Adipocyte (in vitro differentiated cells): ENCODE measurements at places on chromosomes 11 and 22.

DNA sequence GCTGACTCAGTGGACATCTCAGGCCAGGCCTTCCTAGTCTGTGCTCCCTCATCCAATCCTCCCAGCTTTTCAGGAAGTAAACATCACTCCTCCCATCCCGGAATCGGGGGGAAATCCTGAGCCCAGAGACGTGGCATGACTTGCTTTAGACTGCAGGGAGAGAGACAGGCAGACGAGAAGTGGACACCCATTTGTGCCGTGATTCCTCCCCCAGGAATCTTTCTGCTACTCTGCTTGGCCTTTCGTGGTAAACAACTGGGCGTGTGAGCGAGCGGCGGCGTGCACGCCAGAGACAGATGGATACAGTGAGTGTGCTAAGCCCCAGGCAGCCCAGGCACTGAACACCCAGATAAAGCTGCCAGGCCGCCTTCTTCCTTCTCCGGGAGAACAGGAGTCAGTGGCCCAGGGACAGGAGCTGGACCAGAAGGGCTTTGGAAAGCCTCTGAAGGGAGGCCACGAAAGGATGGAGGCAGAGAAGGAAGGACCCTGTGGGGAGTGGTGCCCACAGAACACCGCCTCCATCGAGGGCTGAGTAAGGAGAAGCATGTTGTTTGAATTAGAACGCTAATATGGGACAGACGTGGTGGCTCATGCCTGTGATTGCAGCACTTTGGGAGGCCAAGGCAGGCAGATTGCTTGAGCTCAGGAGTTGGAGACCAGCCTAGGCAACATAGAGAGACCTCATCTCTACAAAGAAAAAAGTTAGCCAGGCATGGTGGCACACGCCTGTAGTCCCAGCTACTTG lies 53.0 kb upstream of the PRR5 start:
- DNase-seq, result peak; percentile 93

GRCh38 chr11:12184699-12185098 lies 74.3 kb downstream of the MICAL2 start:
- DNase-seq, result peak; percentile 30

DNA sequence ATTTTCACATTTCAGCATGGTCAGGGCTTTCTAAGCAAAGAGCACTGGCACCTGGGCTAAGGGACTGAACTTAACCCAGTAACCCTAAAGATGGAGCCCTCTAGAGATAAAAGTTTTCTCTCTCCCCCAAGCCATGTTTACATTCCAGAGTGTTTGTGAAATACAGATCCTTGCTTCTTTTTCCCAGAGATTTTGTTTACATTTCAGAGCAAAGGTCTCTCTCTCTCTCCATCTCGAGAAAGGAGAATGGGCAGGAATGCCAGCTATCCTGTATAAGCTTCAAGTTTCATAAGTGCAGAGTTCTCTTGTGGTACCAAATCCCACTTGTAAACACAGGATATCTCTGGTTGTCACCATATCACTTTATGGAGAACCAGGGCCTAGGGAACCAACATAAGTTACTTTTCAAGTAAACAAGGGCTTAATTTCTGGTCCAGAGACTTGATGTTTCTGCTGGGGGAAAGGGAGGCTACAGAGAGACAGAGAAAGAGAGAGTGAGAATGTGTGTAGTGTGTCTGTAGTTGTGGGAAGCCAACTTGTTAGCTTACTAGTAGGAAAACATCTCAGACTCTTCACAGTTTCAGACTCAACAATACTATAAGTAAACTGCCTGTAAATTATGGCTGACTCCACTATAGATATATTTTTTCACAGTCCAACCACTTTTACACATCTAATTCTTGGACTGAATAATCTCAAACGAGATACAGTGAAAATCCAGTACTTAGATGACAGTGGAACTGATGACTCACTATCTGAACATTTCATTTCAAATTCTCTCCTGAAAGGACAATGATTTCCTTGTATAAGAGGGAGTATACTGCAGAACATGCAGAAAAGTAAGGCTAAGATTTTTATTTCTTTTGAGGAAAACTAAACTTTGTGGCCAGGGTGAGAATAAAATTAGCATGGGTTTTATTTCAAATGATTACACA lies 76.2 kb downstream of the ARHGAP32 start:
- peak; percentile 63 for DNase-seq

DNA sequence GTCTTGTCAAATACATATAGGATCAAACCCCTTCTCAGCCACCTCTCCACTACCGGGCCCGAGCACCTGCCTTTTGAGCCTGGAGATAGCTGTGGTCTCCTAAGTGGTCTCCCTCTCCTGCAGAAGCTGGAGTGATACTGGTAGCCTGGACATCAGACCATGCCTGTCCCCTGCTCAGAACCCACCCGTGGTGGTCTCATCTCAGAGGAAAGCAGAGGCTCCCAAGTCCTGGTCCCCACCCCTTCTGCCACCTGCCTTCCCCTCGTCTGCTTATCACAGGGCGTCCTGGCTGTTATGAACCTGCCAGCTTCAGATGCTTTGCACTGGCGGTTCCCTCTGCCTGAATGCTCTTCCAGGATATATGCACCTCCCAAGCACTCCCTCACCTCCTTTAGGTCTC lies 50.5 kb upstream of the EIF3D start:
- DNase-seq, result no peak

DNA sequence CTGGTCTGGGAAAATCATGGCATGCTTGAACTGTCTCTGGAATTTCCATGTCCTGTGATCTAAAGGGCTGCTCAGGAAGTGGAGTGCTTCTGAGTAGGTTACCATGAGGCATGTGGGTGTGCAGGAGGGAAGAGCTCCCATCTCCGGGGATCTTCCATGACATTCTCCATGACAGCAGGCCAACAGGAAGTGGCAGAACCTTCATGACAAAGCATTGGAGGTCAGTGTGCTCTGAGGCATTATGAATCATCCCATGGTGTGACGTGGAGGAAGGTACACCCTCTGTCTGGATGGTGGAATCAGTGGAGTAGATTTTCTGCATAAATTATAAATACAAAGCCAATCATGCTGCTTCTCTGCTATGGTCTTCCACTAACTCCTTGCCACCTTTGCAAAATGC lies 139.6 kb upstream of the E2F8 start:
- DNase-seq, result peak; percentile 32

DNA sequence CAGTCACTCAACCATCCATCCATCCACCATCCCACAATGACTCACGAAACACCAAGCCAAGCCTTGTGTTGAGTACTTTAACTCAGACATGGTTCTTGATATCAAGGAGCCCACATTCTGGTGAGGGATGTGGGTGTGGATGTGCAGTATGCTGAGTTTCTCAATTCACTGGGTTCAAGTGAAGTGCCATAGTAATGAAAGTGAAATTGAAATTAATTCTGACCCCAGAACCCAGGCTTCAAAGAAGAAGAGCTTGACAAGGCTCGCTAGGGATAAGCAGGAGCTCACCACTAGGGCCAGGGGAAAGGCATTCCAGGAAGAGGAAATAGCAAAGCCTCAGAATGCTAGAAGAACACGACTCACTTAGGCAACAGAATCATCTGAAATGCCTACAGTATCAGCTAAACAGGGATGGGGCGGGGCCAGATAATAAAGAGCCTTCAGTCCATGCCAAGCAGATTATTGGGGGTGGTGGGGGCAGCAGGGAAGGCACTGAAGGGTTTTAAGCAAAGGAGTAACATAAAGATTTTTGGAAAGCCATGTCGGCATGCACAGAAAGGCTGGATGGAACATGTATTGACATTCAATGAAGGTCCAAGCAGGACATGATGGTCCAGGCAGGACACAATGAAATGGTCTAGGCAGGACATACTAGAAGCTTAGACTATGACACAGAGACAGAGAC lies 37.2 kb downstream of the RTL6 start:
- no peak for DNase-seq

- DNase-seq, result peak; percentile 40
Observed at GRCh38 chr11:131370090-131370751, at the start of gene NTM. TSS of gene NTM (plus strand) at chr11:131370615.

DNA sequence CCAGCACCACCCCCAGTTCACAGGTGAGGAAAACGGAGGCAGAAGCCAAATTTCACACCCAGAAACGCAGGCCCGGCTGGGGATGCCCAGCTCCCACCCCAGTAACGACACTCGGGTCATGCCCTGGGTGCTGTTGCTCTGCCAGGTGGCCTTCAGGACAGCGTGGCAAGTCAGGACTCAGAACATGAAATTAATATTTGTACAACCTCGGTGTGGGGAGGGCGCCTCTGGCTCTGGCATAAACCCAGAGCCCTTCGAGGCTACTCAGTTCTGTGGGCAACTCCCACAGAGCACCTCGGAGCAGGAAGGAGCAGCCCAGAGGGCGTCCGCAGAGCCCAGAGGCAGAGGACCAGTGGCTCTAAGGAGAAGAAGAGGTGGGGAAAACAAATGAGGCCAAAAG lies 71.6 kb downstream of the CELSR1 start:
- no peak for DNase-seq

DNA sequence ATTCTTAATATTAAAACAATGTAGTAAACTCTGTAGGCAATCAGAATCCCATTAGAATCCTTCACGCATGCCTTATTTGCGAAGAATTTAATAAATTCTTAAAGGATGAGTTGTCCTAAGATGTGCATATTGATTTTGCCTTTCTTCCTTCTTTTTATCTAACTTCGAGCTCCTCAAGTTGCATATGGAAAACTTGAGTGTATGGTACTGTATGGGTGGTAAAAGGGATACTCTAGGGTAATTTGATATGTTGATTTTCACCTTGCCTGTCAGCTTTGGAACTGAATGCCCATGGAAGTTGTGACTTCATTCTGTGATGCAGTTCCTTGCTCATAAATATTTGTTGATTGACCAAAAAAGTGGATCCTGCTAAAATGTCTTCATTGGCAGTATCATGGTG lies 193.8 kb downstream of the DDX10 start:
- DNase-seq, result no peak

- peak; percentile 34 for DNase-seq
Observed at GRCh38 chr22:32987081-32987631, 71.0 kb downstream of the SYN3 start.

- no peak for DNase-seq
Observed at GRCh38 chr22:41204066-41204465, 1.0 kb upstream of the L3MBTL2 start.

DNA sequence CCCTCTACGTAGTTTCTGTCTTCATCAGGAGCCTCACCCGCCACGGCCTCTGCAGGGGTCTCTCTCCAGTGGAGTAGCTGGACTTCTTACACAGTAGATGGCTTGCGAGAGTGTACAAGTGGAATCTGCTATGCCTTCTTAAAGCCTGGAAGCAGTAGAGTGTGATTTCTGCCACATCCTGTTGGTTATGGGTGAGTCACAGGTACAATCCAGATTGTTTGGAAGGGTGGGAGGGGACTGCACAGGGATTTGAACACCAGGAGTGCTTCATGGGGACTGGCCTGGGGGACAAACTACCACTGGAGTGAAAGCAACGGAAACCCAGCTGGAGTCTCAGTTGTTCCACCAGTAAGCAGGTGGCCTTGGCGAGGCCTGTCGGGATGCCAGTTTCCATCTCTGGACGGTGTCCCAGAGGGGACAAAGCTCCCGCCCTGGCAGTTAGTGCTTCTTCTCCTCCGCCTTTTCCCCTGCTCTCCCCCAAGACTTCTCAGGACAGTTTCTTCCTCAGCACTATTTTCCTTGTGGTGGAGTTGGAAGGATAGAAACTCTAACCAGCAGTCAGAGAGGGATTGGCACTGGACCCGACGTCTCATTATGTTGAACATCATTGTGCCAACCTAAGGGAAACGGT lies 85.0 kb upstream of the RCN1 start:
- no peak for DNase-seq

- no peak for DNase-seq
Observed at GRCh38 chr22:46592390-46592872, 27.8 kb upstream of the GRAMD4 start.

DNA sequence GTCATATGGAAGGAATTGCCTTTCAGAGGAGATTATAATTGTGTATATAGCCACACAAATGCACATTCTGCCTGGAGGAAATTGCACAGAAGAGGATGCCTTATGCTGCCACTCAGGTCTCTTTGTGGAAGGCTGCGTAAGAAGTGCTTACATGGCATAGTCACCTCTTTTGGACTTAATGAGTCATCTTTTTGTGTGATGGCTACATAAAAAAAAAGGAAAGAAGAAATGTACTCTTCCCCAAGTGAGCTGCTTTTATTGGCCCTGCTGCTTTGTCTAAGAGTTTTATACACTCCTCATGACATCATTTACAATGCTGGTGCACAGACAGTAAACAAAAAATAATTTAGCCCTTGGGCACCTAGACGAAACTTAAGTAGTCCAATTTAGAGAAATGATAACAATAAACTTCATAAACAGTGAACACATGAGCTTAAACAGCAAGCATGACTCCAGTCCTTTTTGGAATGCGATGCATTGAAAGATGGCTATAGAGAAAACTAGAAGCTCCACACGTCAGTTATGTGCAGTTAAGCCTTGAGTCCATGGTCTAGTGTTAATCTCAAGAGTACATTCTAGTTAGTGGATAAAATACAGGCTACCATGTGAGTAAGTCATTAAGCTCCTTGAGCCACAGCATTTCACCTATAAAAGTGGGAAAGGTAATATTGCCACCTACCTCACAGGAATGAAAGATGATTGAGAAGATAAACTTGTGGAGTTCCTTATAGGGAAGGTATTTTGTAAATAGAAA lies 12.0 kb downstream of the CSTPP1 start:
- DNase-seq, result peak; percentile 78

DNA sequence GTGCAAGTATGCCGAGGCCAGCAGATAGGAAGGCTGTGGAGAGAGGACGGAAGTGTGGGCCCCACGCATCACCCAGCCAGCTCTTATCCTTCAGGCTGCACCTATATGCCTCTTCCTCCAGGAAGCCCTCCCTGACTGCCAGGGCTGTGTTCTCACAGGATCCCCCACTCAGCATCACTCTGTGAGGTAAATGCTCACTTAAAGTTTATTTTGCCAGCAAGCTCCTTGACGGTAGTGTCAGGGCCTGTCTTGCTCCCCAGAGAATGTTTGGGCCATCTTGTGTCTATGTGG lies 4.4 kb downstream of the TBX10 start:
- no peak for DNase-seq

- no peak for DNase-seq
Observed at GRCh38 chr22:49509016-49509415, 318.7 kb downstream of the BRD1 start.

DNA sequence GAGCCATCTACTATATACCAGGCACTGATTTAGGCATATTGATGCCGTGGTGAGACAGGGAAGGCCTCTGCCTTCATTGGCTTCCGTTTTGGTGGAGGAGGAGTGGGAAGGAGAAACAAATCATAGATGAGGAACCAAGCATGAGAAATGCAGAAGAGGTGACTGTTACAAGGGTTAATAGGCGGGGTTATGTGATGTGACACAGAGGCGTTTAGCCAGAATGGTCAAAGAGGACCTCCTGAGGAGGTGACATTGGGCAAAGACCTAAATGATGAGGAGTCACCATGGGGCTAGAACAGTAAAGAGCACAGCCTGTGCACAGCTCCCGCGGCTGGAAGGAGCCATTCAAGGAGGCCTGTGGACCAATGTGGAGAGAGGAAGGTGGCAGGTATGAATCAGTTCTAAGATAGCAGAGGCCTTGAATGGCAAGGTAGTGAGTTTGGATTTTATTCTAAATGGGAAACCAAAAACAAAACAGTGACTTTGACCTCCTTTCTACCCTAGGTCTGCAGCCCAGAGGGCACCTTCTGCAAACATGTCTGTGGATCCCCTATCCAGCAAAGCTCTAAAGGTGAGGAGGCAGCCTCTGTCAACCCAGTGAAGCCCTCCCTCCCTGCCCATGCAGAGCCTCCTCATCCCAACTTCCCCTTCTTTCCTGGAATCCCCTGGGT lies 11.7 kb downstream of the MAFF start:
- DNase-seq, result no peak
